ENCODE measurements at places on chromosomes 13 and 19.

DNA sequence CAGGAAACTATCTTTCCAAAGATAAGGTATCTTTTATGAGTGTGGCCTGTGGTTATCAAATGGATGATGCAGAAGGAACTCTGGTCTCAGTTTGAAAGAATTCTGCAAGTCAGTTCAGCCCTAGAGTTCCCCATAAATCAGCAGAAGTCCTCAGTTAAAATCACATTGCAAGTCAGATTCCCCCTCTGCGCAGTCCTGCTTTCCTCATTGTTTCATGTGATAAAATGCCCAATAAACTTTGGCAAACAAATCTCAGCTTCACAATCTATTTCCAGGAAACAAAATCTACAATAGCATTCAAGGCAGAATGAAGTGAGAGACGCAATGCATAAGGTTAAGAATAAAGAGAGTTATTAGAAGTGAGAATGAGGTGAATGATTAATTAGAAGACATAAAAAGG lies 216.3 kb upstream of the KLHL1 start:
- DNase-seq = no peak

- DNase-seq = no peak
Measured at GRCh38 chr19:3494051-3494450, 6.4 kb downstream of the DOHH start.

GRCh38 chr13:20526664-20527063 lies 1.0 kb upstream of the CRYL1 start:
- no peak for DNase-seq

- no peak for DNase-seq
Measured at GRCh38 chr19:17370026-17370587, 7.0 kb downstream of the PLVAP start.

GRCh38 chr19:1416014-1416841 lies 8.8 kb downstream of the DAZAP1 start:
- no peak for DNase-seq

GRCh38 chr13:87923753-87924152 lies 252.6 kb downstream of the SLITRK5 start:
- DNase-seq = no peak

GRCh38 chr19:18450931-18451836 lies 13.3 kb upstream of the ISYNA1 start:
- DNase-seq = peak; percentile 89

DNA sequence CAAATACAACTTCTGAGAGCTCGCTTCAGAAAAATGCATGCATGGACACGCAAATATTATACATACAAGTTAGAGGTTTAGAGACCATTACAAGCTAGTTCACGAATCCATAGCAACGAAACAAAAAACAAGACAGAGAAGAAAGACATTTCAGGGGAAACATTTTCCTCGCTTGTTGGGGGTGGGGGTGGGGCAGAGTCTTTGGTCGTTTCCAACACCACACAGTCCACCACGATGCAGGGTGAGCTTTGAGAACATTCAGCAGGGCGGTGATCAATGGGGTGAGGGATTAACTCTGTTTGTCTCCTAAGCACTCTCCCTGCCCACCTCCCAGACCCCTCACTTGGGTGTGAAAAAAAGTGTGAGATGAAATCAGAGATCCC lies 651 bp downstream of the OXGR1 start:
- no peak for DNase-seq

DNA sequence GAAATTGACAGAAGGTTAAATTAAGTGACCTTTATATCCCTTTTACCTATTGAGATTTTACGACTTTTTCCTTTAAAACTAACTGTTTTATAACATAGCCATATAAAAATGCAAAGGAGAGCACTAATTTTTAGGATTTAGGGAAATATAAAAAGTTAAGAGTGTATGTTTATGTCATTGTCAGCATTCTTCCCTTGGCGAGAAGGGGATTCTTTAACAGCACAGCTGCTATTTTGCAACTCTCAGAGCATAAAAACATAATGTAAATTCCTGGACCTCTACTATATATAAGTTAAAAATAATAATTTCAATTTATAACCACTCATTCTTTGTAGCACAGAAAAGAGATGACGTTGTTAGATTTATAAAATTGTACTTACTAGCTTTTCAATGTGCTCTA lies 363.2 kb downstream of the DACH1 start:
- no peak for DNase-seq

- no peak for DNase-seq
Measured at GRCh38 chr13:59111751-59112171, 1052.0 kb downstream of the DIAPH3 start.

DNA sequence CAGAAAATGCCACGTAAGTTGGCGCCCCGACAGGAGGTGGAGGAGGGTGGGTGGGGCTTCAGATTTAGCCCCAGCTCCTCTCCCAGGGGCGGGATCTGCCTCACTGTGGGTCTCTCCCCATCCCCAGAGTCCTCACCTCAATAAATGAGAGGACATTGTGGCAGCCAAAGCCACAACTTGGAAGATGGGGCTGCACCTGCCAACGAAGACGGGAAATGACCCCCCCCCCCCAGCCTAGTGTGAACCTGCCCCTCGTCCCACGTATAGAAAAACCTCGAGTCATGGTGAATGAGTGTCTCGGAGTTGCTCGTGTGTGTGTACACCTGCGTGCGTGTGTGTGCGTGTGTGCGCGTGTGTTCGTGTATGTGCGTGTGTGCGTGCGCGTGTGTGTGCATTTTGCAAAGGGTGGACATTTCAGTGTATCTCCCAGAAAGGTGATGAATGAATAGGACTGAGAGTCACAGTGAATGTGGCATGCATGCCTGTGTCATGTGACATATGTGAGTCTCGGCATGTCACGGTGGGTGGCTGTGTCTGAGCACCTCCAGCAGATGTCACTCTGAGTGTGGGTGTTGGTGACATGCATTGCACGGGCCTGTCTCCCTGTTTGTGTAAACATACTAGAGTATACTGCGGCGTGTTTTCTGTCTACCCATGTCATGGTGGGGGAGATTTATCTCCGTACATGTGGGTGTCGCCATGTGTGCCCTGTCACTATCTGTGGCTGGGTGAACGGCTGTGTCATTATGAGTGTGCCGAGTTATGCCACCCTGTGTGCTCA lies 1.5 kb upstream of the TRAPPC5 start:
- DNase-seq = peak; percentile 80

Data from CD4-positive, alpha-beta T cell treated with Interleukin-2 at 100 ng/mL for 4 hours (primary cell).